ENCODE measurements at places on chromosomes 4 and X.

GRCh38 chr4:152537881-152538280 lies 2.0 kb upstream of the FBXW7 start:
- no peak for DNase-seq

DNA sequence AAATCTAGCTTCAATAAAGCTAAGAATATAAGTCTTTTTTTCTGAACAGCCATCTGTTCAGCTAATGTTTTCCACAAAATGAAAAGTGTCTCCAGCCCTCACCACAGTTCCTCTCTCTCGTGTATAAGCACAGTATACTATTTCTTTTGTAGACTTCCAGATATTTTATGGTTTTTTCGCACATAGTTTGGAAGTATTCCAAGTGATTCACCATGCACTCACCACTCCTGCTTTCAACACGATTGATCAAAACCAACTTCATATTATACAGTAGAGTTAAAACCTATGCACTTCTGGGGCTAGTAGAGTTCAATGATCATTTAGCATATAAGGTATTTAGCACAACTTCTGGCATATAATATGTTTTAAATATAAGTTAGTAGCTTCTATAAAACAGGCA lies 105.8 kb upstream of the DCAF12L1 start:
- peak; percentile 11 for DNase-seq

GRCh38 chr4:1851575-1852410 lies 4.2 kb downstream of the LETM1 start:
- no peak for DNase-seq

DNA sequence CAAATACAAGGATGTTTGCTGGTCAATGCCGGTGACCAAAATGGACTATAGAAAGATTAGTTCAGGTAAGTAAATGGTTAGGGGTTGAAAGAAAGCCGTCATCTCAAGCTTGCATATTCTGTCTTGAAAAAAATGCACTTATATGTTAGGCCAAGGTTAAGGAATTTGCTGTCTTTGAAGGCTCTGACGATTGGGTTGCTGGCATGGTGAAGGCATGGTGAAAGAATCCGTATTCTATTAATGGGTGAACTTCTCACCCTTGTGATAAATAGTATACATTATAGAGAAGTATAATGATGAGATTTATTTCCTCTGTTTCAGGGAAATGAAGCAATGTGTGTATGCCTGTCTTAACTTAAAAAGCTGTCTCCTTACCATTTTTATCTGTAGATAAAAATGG lies 132.6 kb downstream of the ADGRL3 start:
- no peak for DNase-seq

- peak; percentile 9 for DNase-seq
These were observed 335.3 kb downstream of the PABPC4L start for GRCh38 chr4:133866328-133866699.

DNA sequence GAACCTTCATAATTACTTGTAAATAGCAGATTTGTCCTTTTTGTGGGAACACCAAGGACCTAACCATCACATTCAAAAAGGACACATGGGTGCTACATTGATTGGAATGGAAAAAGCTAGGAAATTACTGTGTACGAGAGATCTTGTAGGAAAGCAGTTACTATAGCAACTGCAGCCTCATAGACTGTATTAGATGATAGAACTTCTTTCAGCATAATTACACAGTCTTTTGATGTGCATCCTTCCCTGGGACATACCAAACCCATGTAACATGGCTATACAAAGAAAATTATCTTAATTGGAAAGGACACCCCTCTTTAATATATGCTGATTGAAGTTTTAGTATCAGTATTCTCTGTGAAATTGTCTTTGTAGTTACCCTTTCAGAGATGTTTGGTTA lies 130.7 kb upstream of the CTSO start:
- DNase-seq: no peak

- no peak for DNase-seq
These were observed 27.8 kb upstream of the SLC25A6 start for GRCh38 chrX:1419545-1420355.

- no peak for DNase-seq
These were observed 101.9 kb downstream of the IGSF1 start for GRCh38 chrX:131187206-131187605.

DNA sequence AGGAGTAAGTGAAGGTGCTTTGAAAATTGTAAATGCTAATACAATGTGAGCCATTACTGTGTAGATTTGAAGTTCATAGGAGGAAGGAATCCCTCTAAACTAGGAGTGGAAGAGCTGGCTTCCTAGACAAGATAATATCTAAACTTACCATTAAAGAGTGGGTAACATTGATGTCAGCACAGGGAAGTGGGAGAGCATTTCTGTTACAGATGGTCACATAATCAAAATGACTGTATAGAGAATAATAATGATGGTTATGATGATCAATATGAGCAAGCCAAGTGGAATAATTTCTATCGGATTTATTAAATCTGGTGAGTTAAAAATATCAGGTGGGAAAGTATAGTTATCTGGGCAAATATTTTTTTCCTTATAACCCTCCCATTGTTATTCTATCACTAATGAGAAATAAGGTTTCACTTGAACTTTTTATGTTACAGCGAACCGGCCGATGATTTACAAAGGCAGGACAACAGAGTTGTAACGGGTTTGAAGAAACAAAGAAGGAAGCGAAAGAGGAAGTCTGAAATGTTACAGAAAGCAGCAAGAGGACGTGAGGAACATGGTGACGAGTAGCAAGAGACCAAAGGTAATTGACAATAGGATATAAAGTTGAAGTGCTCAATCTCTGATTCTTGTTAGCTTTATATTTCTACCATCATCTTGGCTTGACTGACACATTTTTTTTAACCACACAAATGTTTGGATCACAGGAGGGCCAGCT lies 43.5 kb downstream of the FMR1NB start:
- no peak for DNase-seq

DNA sequence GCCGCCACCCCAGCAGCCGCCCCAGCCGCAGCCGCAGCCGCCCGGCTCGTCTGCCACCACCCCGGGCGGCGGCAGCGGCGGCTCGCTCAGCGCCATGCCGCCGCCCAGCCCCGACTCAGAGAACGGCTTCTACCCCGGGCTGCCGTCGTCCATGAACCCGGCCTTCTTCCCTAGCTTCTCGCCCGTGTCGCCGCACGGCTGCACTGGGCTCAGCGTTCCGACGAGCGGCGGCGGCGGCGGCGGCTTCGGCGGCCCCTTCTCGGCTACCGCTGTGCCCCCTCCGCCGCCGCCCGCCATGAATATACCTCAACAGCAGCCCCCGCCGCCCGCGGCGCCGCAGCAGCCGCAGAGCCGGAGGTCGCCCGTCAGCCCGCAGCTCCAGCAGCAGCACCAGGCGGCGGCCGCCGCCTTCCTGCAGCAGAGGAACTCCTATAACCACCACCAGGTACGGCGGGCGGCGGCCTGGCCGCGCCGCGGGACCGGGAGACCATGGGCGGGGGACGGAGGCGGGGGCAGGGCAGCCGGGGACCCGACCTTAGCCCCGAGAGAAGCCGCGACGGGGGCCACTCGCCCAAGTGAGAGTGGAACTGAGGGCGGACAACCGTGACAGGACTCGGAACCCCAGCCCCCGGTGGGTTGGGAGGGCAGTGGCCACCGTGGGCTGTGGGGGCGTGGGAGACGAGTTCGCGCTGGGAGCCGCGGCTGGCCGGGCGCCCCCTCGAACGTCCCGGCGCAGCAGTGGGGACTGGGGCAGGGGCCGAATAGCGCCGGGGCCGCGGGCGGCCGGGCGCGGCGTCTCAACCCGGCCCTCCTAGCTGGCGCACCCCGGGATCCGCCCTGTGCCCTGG lies 1.8 kb downstream of the CPEB2 start:
- DNase-seq: peak; percentile 4

- DNase-seq: peak; percentile 36
These were observed 2.8 kb upstream of the CLCN5 start for GRCh38 chrX:49919617-49920016.

GRCh38 chrX:54386314-54386713 lies 28.5 kb upstream of the WNK3 start:
- DNase-seq: no peak

DNA sequence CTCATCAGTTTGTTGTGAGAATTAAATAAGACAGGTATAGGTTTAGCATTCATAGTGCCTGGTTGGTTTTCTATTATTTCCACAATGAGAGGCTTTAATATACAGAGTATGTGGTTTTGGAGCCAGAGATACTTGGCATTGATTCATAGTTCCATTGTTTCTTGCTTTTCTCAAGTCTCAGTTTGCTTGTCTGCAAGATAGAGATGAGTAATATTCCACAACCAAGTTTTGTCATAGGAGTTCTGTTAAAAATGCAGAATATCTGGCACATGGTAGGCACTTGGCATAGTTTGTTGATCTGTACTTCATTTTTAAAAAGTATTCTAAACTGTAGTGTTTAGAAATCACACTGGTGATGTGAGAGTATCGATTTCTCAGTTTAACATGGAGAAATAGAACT lies 37.5 kb upstream of the EDA2R start:
- no peak for DNase-seq

- no peak for DNase-seq
These were observed 8.7 kb upstream of the ANK2 start for GRCh38 chr4:113040793-113041192.

- DNase-seq: no peak
These were observed 90.5 kb upstream of the PRPS2 start for GRCh38 chrX:12700745-12701144.

DNA sequence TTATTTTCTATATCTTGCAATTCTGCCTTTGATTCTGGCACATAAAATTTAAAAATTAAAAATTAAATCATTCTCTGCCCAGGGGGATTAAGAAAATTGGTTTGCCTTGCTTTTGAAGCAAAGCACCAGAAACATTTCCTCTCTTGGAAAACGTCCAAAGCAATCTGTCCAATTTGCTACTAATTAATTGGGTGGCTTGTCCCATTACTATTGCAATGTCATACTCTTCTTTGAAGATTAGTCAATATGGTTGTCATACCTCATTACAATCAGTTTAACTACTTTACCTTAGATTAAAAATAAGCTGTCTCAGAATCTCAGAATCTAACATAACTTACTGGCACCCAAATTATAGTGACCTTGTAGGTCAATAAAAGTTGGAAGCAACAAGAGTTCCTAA lies 208.8 kb downstream of the TMA16 start:
- no peak for DNase-seq

DNA sequence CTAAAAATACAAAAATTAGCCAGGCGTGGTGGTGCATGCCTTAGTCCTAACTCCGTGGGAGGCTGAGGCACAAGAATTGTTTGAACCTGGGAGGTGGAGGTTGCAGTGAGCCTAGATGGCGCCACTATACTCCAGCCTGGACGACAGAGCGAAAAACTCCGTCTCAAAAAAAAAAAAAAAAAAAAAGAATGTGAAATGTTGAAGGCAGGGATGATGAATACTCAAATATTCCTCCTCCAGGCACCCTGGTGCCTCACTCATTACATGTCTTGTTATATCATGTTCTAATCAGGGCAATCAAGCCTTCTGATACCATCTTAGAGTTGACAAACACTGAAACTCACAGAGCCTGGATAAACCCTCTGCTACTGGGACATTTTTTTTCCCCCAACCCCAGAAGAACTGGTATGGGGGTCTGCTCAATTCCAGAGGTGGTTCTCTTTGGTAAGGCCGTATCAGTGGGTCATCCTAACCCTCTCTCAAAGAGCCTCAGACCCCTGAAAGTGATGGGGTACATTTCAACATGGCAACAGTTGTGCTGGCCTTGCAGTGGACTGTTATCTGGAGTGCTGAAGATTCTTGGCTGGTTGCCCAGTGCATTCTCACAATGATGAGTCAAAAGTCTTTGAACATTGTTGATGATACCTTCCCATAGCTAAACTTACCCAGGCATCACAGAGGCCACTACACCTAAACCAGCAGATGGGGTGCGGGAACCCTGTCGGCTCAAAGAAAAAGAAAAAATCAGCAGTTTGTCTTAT lies 2.4 kb upstream of the SH3KBP1 start:
- peak; percentile 31 for DNase-seq

GRCh38 chr4:169070895-169071218 lies 60.8 kb upstream of the CBR4 start:
- peak; percentile 48 for DNase-seq

DNA sequence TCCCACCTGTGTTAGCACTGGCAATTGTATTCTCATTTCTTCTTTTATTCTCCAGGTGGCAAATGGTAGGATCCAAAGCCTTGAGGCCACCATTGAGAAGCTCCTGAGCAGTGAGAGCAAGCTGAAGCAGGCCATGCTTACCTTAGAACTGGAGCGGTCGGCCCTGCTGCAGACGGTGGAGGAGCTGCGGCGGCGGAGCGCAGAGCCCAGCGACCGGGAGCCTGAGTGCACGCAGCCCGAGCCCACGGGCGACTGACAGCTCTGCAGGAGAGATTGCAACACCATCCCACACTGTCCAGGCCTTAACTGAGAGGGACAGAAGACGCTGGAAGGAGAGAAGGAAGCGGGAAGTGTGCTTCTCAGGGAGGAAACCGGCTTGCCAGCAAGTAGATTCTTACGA lies 176.9 kb downstream of the PTTG2 start:
- no peak for DNase-seq

DNA sequence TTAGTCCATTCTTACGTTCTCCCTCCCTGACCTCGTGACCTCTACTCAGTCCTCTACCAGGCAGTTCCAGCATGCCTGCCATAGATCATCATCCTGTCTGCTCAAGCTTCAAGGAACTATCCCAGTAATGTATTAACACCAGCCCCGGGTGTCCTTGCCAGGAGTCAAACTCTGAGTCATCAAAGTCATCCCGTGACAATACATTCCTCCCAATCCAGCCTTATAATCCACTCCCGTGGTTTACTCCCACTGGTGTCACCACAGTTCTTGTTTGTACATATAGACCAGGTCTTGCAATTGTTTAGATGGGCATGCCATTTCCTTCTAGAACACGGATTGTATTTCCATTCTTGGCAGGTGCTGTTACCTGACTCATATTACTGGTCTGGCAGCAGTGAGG lies 68.7 kb upstream of the TAB3 start:
- DNase-seq: peak; percentile 26

DNA sequence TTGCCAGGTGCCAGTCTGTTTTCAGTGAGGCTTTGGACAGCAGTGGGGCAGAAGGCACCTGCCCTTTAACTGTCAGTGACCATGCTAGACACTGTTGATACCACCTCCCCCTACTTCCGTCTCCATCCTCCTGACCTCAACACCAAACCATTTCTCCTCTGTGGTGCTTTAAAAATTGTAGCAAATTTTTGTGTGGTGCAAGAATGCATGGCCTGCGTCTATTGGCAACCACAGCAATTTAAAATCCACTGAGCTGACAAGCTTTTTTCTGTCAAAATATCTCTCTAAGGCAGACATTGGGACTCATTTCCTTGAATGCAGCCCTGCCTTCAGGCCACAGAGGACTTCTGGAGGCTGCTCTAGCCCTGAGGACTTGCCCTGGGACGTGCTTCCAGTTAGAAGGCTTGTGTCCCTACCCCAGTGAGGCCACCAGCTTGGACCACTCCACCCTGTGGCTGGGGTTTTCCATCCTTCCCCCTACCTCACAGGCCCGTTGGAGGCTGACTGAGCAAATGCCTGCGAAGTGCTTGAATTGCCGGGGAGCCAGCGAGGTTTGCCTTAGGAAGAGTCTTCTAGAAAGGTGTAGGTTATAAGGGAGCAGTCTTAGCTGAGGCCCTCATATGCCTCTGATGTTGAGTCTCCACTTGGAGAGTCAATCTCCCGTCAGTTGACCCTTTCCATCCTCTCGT lies 6.9 kb downstream of the PRRG3 start:
- no peak for DNase-seq

Measured in urothelium cell line (cell line).